ENCODE measurements at places on chromosomes 3 and 15.

DNA sequence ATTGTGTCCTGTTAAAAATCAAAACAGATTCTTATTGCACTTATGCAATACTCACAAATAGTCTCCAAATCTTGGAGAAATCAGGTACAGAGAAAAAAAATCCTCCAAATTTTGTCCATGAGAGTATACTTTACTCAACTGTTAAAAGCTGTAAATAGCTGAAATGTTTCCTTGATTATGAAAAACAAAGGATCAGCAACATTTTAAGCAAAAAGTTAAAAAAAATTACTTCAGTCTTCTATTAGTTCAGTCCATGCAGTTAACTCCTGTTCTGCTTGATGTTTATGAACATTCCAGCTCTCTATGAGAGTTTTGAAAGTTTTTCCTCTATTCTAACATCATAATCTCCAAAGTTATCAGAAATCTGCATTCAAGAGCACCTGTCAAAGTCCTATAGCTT is 22.8 kb upstream of the ZNF80 start:
- DNase-seq = no peak

DNA sequence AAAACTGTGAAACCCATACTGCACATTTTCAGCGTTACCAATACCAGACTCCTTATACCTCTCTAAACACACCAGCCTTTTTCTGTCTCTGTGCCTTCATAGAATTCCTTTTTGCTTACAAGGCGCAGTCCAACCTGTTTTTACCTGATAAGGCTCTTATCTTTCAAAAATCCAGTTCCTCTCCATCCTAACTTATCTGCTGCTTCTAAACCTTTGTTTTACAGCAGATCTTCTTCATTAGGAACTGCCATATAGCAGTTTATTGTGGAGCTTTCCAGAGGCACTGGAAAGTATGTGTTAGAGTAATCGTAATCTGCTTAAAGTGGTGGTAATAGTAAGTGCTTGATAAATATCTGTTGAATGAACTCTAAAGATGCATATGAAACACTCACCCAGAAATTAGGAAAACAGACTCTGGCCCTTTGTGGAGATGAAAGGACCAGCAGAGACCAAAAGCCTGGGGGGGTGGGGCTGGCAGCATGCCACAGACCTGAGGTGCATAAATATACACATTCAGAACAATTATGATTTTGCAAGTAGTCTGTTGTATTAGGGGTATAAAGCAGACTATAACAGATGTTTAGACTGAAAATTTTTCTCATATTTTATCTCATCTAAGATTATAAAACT is 29.3 kb downstream of the PPP2R3A start:
- no peak for DNase-seq

GRCh38 chr15:93036951-93037819 is 51.8 kb downstream of the RGMA start:
- peak; percentile 15 for DNase-seq

GRCh38 chr3:31829010-31829409 is 152.1 kb downstream of the OSBPL10 start:
- DNase-seq = no peak

- DNase-seq = no peak
Observed at GRCh38 chr15:61649046-61649445, 411.2 kb downstream of the VPS13C start.

DNA sequence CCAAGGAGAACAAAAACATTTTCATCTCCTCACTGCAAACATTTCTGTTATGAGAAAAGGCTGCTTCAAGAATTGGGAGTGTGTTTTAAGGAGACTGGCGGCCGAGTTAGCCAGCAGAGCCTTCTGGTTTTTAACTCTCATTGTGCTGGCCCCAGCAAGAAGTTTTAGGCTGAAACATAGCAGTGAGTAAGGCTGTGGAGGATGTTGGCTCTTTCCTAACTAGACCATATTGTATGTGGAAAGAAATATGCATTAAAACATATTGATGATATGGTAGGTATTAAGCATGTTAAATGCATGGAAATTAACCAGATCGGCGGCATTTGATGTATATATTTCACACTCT is 90.7 kb downstream of the TIGIT start:
- no peak for DNase-seq

DNA sequence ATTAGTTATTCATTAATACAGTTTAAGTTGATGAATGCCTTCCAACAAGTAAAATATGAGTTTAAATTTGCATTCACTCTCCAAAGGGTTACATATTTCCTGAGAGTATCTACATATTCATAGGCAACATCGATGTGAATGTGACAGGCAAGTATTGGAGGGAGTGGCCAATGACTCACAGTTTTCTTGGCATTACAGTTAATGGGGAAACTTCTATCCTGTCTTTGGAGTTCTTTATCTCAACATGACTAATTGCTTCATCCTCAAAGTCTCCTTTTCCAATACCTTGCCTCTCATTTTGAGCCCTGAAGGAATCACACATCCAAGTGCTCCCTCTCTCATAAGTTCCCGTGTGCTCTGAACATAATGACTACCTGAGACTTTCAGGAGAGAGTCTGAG is 439.7 kb upstream of the FRG2C start:
- no peak for DNase-seq

- DNase-seq = no peak
Observed at GRCh38 chr3:196691386-196691785, 20.7 kb downstream of the CEP19 start.

GRCh38 chr3:115062412-115062956 is 84.6 kb downstream of the ZBTB20 start:
- DNase-seq = no peak

- no peak for DNase-seq
Observed at GRCh38 chr15:93121973-93122910, 33.2 kb upstream of the RGMA start.

- no peak for DNase-seq
Observed at GRCh38 chr3:157290766-157291165, 130.8 kb upstream of the CCNL1 start.

GRCh38 chr3:103813955-103814354 is 1379.1 kb downstream of the ZPLD1 start:
- DNase-seq = no peak

DNA sequence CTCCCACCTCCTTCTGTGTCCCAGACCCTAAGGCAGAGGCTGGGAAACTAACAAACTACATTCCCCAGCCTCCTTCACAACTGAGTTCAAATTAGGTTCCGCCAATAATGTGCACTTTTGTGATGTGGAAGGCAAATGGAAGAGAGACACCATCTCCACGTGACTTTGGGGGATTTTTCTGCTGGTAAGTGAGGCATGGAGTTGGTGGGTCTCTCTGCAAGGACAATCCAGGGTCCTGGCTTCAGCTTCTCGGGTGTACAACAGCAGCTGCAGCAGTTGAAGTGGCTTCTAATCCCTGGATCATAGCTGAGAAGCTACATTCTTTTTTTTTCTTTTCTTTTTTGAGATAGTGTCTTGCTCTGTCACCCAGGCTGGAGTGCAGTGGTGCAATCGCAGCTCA is 58.9 kb upstream of the GATA2 start:
- no peak for DNase-seq

- no peak for DNase-seq
Observed at GRCh38 chr3:89114841-89115223, 7.4 kb downstream of the EPHA3 start.

DNA sequence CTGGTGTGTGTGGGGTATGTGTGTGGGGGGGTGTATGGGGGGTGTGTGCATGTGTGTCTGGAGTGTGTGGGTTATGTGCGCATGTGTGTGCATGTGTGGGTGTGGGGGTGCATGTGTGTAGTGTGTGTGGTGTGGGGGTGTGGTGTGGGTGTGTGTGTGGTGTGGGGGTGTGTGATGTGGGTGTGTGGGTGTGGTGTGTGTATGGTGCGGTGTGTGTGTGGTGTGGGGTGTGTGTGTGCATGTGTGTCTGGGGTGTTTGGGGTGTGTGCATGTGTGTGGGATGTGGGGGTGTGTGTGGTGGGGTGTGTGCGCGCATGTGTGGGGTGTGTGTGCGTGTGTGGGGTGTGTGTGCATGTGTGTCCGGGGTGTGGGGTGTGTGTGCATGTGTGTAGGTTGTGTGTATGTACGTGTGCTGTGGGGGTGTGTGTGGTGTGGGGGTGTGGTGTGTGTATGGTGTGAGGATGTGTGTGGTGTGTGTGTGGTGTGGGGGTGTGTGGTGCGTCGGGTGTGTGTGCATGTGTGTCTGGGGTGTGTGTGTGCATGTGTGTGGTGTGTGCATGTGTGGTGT is 6.2 kb upstream of the OCA2 start:
- DNase-seq = no peak

DNA sequence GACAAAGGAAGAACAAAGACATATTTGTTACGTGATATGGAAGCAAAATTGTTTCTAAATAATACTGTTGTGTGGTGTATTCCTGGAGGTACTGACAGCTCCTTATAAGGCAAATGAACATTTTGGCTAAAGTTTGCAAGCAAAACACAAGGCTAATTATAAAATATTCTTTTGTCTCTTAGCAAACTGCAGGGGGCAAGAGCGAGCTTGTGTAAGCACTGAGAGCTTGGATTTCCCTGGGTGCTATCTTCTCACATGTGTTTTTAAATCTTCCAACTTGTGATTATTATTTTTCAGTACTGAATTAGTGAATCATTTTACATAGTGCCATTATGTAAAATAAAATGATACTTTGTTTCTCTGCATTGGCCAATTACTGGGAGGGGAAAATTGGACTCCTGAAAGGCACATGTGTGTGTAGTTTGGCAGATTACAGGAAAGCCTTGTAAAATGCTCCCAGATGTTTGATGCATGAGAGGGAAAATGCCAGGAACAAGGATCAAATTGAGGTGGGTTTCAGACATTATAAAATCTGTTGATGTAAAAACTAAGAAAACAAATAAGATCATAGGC is 611.5 kb downstream of the AGBL1 start:
- DNase-seq = no peak

DNA sequence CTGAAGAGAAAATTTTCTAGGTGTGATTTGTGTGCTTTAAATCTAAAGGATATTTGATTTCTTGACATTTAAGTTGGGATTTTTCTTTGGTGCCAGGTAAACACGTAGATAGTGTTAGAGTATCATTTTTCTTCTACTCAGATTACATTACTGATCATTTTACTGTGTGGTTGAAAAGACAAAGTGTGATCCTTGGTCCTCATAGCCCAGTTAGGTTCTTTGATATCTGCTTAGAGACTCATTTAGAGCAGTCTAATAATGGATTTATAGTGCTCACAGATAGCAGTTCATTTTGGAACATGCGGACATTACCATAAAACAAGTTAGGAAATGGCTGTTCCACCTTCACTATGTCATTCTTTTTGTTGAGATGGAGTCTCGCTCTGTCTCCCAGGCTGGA is 12.4 kb downstream of the ARL8B start:
- no peak for DNase-seq

DNA sequence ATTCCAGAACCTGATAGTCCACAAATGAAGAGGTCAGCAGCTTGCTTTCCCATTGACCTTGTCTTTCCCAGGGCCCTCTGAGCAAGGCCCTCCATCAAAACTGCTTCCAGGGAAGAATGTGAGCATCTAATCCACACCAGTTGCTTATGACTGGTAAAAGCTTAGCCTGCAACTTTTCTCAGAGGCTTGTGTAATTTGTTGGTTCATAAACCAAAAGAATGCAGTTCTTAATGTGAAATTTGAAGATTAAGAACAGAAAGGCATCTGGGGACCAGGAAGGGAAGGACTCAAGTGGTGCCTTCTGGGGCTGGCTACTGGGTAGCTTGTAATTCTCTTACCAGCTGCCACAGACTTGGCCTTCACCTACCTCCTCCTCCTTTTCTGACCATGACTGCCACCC is 60.9 kb upstream of the EIF1B start:
- no peak for DNase-seq

GRCh38 chr15:62141643-62142588 is 23.2 kb downstream of the C2CD4B start:
- no peak for DNase-seq

- DNase-seq = no peak
Observed at GRCh38 chr3:152779653-152780052, 55.3 kb upstream of the P2RY1 start.

GRCh38 chr3:136753326-136753939 is 1.3 kb upstream of the STAG1 start:
- no peak for DNase-seq

- no peak for DNase-seq
Observed at GRCh38 chr3:123930445-123930844, 30.6 kb downstream of the CCDC14 start.

DNA sequence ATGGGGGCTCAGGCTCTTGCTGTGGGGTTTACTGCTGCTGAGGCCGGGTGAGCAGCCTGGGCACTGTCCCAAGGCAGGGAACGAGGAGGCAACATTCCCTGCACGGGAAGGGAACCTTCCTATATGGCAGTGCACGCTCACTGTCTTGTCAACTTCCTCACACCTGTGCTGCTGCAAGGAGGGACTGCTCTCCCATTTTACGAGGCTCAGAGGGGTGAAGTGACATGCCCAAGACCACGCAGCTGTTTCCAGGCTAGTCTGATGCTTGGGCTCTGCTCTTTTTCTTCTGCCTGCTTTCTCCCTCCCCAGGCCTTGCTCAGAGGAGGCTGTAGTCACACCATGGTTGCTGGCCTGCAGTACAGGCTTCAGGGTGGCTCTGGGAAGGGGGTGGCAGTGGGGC is 41.5 kb downstream of the SPSB4 start:
- DNase-seq = no peak

DNA sequence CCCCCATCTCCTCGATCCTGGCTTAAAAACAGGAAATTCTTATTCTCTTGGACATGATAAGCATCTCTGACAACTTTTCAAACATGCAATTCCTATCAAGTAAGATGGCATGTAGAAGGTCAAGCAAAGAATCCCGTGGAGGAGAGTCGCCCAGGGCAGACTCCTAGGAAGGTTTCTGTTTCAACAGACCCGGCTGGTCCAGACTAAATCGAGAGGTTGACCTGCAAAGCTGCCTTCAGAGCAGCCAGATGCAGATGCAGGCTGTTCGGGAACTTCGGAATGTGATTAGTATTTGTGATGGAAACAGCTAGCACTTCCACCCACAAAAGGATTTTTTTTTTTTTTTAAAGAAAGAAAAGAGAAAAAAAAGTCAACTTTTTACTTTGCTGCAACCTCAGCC is 216.8 kb downstream of the NR1D2 start:
- DNase-seq = no peak
